ENCODE measurements at places on chromosomes 6 and 20.

DNA sequence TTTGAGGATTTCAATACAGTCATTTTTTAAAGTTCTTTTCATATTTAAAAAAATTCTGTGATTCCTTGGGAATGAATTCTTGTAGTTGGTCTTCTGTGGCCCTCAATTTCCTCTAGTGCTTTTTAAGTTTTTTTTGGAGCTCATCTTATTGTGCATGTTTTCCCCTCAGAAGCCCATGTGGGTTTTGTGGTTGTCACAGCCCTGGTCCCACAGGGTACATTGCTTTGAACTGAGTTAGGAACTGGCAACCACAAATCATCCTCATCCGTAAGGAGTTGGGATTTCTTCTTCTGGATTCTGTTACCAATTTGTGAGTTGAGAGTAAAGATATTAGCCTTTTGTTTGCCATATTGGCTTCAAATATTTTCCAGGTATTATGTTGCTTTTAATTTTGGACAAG, 89.9 kb downstream of the AKAP7 start:
- no peak for DNase-seq

DNA sequence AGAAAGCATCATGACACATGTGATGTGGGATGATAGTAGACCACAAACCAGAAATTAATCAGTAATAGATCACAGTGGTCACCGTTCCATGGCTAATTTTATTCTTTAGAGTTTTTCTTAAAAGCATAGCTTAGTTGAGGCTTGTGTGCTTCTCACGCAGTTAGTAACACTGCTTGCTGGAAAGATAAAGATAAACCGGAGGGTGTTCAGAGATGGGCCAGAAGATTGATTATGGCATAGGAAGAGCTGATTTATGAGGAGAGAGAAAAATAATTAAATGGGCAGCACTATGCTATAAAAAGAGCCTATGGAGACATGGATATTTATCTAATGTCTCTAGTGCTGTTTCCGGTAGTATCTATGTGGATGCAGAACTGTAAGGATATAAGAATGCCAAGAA, 173.6 kb downstream of the MMS22L start:
- DNase-seq, result no peak

DNA sequence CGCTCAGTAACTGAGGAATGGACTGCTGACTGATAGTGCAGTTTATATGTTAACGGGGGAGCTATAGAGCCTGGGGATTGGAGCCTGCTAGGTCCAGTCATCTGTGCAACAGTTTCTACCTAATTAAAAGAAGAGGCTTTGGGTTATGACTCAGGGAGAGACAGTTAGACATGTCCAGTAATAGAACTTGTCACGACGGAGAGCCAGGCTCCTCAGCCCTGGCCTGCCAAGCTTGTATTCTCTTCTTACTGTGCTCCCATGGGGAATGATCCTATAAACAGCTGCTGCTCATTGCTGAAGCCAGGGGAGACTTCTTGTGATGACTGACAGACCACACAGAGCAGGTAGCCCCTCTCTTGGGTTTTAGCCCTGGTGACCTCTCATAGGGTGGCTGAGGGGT, 69.3 kb downstream of the SYNJ2 start:
- no peak for DNase-seq

DNA sequence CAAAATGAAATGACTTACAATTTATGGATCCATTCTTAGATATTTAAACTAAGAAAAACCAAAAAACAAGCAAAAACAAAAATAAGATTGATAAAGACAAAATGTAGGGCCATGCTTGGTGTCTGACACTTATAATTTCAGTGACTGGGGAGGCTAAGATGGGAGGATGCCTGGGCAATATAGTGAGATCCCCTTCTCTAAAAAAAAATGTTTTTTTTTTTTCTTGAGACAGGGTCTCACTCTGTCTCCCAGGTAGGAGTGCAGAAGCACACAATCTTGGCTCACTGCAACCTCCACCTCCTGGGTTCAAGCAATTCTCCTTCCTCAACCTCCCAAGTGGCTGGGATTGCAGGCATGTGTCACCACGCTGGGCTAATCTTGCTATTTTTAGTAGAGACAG, 92.4 kb downstream of the HFE start:
- DNase-seq, result no peak

GRCh38 chr20:37202267-37202943, 23.1 kb upstream of the MROH8 start:
- DNase-seq, result no peak

DNA sequence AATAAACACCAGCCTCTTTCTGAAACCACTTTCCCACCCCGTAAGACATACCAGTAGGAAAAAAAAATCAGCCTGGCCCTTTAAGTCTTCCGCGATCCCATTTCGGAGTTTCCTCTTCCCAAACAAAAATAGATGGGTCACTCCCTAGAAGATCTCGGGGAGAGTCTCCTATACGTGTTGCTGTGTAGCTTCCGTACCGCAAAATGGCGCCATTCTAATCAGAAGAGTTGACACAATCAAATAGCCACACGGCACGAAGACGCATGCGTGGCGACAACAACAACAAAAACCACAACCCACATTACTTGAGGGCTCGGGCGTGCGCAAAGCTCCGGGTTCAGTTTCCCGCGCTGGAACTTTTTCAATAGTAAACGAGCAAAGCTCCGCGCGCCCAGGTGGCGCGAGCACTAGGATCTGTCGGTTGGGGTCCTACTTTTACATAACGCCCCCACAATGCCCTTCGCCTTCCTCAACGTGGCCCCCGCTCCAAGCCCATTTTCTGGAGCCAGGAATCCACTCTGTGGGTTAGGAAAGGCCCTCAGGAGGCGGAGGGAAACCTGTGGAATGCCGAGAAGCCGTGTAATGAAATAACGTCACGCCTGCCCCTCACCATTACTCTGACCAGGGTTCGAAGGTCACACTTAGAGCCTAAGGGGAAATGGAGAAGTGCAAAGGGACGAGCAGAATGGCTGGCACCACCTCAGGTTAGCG, at the start of gene GPANK1:
Gene GPANK1, minus strand, starts transcription at position 208 of the 711 bp plus-strand sequence. CDS start 519 bp downstream, outside the sequence.
- peak; percentile 93 for DNase-seq

DNA sequence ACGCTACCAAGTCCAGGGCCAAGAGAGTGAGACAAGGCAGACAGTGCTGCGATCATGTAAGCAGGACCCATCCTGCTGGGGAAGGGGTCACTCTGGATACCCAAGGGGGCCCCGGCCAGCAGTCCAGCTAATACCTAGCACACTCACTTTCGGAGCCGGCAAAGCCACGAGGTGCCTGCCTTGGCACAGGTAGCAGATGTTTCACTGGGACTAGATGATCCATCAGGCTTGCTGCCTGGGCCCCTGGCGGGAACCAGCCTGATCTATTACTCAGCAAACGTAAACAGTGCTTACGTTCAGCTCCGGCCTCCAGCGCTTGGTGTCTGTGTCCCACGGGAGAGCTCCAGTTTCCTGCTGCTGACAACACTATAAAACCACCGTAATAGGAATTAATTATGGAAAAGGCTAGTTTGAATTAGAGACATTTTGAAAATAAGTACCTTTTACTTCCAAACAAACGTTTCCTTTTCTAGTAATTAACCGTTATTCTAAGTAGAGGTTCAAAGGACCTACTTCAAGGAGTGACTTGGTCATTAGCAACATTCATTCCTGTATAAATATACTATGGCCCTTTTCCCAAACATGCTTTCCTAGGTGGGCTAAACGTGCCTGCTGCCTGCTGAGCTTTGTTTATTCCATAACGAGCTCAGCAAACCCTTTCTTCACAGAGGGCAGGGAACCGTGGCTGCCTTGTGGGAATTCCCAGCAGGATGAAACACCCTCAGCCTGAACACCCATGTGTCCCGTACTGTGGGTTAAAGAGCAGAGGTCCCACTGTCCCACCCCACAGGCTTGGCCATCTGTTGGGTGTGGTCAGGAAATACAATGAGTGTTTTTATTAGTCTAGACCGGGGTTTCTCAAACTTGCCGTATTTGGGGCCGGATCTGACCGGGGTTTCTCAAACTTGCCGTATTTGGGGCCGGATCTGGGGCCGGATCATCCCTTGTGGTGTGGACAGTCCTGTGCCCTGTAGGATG, 18.4 kb downstream of the SLC22A23 start:
- no peak for DNase-seq

- DNase-seq, result no peak
Observed at GRCh38 chr20:50629670-50630045, 61.7 kb downstream of the RIPOR3 start.

DNA sequence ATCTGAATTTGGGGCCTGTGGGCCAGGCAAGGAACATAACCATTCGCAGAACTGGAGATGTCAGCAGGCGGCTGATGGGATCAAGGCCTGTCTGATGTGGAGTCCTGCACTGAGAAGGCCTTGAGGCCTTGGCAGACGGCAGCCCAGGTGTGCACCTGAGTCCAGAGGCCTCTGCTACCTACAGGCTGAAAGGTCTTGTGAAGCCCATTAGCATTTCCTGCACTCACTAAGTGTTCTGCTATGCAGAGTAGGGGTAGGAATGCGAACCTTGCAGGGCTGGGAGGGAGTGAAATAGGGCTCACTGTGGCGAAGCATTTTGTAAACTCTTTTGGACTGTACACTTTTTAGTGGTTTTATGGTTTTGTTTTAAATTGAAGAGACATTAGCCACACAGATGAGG, 48.3 kb upstream of the RNF24 start:
- DNase-seq, result no peak

DNA sequence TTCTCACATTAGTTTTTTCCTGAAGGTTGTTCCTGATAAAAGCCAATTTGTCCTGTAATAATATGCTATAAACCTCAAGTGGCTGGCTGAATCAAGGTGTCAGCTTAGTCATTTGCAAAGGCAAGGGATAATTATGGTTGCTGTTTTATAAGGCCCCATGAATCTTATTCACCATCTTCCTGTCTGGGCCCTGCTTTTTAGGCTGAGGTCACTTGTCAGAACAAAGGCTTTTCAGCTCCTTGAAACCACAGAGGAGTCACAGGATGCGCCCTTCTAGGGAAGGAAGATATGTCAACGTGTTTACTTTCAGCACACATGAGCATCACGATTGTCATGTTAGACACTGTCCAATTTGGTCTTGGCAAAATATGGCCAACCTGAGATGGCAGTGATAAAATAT, 64.8 kb upstream of the NAA20 start:
- DNase-seq, result no peak

GRCh38 chr20:49505518-49505917, 23.1 kb upstream of the KCNB1 start:
- no peak for DNase-seq

DNA sequence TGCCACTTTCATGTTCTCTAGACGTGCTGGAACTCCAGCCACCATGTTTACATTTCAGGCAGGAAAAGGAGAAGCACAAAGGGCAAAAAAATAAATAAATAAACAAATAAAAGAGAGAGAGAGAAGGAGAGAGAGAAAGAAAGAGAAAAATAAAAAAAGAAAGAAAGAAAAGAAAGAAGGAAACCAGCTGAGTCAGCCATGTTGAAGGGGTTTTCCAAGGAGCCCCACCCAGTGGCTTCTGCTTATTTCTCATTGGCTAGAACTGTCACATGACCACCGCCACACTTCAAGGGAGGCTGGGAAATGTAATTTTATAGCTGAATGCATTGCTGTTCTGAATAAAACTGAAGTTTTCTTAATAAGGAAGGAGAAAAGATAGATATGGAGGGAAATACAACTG, 71.1 kb downstream of the BFSP1 start:
- DNase-seq, result no peak

DNA sequence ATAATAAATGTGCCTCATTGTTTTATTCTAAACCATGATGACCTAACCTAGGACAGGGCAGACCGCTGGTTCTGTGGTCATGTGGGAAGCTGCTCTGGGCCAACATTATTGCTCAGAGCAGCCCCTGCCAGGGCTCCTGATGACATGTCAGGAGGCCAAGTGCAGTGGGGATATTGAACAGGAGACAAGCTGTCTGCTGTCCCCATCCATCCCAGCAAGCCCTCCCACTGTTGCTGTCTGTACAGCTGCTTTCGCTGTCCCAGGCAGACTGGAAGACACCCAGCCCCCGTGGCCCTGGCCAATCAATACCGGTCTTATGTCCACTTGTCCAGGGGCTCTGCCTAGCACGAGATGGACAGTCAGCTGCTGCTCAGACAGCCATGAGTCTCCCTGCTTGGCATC, 43.2 kb upstream of the FNDC1 start:
- DNase-seq, result no peak

DNA sequence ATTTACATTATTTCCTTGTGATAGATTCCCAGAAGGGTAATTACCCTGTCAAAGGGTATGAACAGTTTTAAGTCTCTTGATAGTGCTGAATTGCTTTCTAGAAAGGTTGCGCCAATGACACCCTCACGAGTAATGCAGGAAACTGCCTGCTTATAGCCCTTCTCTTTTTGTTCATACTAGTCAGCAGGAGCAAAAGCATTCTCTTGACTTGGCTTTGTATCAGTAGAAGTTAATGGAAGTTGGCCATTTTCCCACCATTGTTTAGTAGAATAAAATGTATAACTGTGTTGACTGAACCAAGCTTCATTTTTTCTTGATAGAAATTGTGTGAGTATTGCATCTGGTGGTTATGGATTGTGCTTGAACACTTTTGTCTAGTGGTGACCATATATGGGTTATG, 100.1 kb downstream of the FARS2 start:
- no peak for DNase-seq

DNA sequence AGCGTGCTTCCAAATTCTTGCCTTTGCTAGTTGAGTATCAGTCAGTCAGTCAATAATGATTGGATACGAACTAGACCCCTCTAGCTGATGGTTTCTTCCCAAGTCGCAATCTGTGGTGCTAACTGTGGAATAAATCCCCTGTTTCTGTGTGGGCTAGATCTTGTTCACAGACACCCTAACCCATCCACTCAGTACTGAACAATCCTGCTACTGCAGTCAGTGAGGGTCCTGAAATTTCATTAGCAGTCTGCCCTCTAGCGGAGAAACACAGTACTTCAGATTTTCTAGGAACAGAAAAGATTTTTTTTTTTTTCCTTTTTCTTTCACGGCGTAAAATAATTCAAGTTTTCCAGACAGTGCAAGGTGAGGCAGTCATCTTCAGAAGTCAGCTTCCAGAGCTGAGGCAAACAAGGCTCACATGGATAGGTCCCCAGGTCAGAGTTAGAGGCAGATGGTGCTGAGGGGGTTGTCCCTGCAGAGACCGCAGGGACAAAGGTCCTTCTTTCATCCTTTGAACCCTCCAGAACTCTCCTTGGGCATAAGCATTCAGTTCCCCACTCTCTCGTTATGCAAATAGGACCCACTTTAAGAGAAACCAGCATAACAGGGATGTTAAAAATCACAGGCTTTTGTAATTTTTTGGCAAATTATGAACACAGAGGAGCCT, 119.6 kb downstream of the SCML4 start:
- DNase-seq, result no peak

GRCh38 chr6:98039443-98039842, 756.4 kb upstream of the MMS22L start:
- DNase-seq, result no peak

DNA sequence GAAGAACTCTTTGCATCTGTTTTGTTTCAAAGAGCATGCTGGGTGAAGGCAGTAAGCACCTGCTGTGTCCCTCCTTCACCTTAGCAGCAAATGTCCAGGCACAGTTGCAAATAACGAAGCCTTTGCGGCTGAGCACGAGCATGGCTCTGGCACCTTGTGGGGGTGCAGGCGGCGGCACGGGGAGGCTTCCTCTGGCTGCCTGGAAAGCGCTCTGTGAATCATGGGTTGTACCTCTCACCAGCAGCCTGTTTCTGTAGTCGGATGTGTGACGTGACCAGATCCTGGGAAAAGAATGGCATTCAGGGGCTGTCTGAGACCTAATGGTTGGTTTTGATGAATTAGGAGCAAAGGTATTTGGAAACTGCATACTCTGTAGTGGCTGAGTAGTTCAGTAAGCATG, 144.8 kb downstream of the DTNBP1 start:
- no peak for DNase-seq
